ENCODE measurements at places on chromosomes 1 and 21.
A peak's percentile ranks its signal among the peaks of the same experiment; 100 is the strongest.

- DNase-seq, result no peak
Observed at GRCh38 chr1:17310068-17310640, 2.2 kb downstream of the PADI4 start.

DNA sequence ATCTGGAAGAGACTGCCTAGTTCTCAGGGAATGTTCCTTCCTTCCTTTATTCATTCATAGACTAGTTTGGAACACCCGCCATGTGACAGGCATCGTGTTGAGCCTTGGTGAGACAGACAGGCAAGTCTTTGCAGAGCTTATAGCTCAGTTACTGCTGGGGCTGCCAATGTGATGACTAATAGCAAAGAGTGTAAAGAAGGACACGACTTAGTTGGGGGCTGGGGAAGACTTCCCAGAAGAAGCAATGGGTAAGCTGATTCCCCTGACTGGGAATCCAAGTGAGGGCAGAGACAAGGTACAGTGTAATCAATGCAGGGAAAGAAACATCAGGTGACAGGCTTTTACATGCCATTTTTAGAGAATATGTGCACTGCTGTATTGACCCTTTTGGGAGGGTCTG, 51.2 kb downstream of the TENT5C start:
- peak; percentile 53 for DNase-seq

DNA sequence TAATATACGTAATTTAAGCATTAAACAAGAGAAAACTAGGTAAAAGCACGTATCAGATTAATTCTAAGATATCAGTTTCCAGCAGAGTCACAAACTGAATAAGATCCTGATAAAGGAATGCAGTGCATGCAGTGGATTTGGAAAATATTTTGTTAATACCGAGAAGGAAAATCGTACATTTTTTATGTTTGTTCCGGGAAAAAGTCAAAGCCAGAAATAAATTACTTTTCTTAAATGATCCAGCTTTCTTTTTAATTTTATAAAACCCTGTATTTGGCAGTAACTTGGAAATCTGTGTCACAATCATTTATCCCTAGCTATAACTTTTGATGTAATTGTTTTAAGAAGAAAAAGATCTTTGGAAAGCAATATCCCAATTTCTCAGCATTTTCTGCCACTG, 955 bp downstream of the PALMD start:
- DNase-seq, result no peak

DNA sequence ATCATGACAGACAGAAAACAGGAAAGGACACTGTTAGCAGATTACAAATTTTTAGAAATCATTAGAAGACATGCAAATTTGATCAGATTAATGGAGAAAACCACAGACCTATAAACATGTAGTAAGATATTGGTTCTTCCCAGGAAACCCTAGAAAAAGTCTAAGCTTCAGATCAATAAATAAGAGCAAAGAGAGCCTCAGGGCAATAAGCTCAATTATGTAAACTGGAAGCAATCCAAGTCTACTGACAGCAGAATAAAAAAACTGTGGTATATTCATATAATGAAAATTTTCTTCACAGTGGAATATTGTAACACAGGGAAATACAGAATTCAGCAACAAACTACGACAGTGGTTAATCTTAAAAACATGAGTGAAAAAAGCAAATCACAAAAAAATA, 36.3 kb downstream of the NRDC start:
- no peak for DNase-seq

- no peak for DNase-seq
Observed at GRCh38 chr21:45965084-45965809, 16.3 kb upstream of the COL6A1 start.
